ENCODE measurements at places on chromosomes 12 and 14. TPM values are rescaled to one million over a fixed set of nuclear protein-coding genes. Genes with fewer than 3 reads are reported as not detected.

PLBD1 gene
- 15.2 TPM for total RNA-seq

IFNG-AS1 gene
- not detected for total RNA-seq

RIMKLB gene
- total RNA-seq, result 26.0 TPM

EFS gene
- total RNA-seq, result 38.1 TPM

TSHR gene
- not detected for total RNA-seq

- H3K27me3 ChIP-seq, result no peaks in the 10 kb centered on the region
- H3K36me3 ChIP-seq, result no peaks in the 10 kb centered on the region
- H3K4me1 ChIP-seq, result no peaks in the 10 kb centered on the region
- no peak overlapping the region for H3K27ac ChIP-seq
- DNase-seq, result no peak
Measured at GRCh38 chr14:42378880-42379279, 772.2 kb downstream of the LRFN5 start.

- H3K4me3 ChIP-seq, result no peak overlapping the region
- peaks cover 6% of the 10 kb centered on the region for H3K4me1 ChIP-seq
- H3K36me3 ChIP-seq, result no peaks in the 10 kb centered on the region
- no peak for DNase-seq
Measured at GRCh38 chr12:109715310-109716091, 1.9 kb downstream of the FAM222A start.

DNA sequence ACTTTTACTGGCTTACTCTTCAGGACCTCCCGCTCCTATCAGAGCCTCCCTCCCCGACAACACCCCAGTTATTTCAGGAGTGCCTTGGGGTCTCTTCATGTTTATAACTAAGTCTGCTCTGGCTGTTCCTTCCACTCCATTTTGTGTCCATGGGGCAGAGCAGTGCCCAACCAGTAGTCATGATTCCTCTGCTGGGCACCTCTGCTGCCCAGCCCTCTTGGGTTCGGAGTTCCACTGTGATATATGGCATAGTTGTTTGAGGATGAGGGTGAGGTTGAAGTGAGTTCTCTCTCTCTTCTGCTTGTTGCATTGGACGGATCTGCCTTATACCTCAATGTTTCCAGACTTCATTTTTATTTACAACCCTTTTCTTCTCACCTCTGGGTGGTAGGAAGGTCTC is 17.4 kb downstream of the NR1H4 start:
- H3K4me3 ChIP-seq, result no peak overlapping the region
- H3K4me1 ChIP-seq, result no peaks in the 10 kb centered on the region
- H3K36me3 ChIP-seq, result no peaks in the 10 kb centered on the region
- no peak for DNase-seq

DNA sequence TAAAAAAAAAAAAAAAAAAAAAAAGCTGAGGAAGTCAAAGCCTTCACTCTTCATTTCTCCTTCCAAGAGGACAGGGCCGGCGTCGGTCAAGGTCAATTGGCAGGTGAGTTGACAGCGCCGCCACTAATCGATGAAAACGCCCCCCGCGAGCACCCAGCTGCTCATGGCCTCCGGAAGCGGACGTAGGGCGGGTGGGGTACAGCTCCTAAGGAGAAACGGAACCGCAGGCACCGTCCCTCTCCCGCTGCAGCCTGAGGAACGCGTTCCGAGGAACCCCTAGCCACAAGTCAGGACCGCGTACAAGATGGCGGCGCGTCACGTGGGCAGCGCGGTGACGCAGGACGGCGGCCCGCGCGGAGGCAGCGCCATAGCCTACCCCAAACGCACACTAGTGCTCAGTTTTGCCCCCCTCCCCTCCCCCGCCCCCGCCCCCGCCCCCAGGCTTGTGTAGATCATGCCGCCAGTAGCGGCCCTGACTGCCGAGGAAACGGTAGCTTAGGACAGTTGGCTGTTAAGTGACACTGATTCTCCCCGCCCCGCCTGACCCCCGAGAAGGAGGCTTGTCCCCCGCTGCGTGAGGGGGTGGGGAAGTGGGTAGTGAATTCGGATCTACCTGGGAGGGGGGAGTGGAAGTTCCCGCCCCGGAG is at the start of gene ATF1:
ATF1 (plus strand) TSS at position 463 of the 647 bp plus-strand sequence. CDS start 16,045 bp downstream, outside the sequence.
- peak; percentile 73 for DNase-seq
- peak within 1 kb of the TSS; percentile 98 for H3K27ac ChIP-seq
- no peaks in the 10 kb centered on the region for H3K27me3 ChIP-seq
- peaks cover 15% of the 10 kb centered on the region for H3K4me1 ChIP-seq

GRCh38 chr14:72738161-72738611 is 155.7 kb downstream of the DPF3 start:
- no peaks in the 10 kb centered on the region for H3K36me3 ChIP-seq
- H3K4me3 ChIP-seq, result no peak overlapping the region
- H3K27me3 ChIP-seq, result no peaks in the 10 kb centered on the region
- DNase-seq, result peak; percentile 28
- no peaks in the 10 kb centered on the region for H3K4me1 ChIP-seq

DNA sequence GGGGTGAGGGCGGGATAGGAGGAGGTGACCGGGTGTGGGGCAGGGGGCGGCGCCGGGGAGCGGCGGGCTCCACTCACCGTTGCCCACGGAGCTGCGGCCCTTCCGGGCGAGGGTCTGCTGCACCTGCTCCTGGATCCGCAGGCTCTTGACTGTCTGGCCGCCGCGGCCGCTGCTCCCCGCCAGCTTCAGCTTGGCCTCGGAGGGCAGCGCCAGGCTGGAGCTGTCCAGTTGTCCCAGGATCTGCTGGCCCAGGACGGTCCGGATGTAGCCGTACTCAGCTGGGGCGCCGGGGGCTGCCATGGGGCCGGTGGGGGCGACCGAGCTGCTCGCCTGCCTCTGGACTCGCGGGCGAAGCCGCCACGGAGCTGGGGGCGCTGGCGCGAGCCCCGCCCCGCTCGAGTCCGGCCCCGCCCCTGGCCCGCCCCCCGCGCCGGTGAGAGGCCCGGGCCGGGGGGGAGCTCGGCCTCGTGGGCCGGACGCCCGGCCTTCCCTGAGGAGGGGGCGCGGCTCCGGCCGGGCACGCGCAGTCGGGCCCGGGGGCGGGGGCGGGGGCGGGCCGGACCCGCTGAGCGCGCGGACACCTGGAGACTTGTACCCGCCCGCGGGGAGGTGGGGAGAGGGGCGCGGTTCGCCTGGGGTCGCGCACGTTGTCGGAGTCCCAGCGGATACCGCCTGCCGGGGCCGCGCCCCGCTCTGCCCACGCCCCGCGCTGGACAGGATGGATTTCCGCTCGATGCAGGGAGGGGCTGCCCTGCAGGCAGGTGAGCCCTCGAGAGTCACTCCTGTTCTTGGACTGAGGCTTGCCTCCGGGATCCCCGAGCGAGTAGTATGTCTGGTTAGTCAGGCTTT is at the start of gene PKP2:
PKP2 (minus strand) TSS at position 346 of the 849 bp plus-strand sequence; CDS start at position 300, 46 bp downstream.
- no peaks in the 10 kb centered on the region for H3K36me3 ChIP-seq
- peak within 1 kb of the TSS; percentile 71 for H3K4me3 ChIP-seq
- peaks cover 4% of the 10 kb centered on the region for H3K27me3 ChIP-seq
- peaks cover 4% of the 10 kb centered on the region for H3K4me1 ChIP-seq
- DNase-seq, result no peak
- no peak within 1 kb of the TSS for H3K27ac ChIP-seq
